Neural crest cell (in vitro differentiated cells): ENCODE measurements at places on chromosomes 6 and 20.

DNA sequence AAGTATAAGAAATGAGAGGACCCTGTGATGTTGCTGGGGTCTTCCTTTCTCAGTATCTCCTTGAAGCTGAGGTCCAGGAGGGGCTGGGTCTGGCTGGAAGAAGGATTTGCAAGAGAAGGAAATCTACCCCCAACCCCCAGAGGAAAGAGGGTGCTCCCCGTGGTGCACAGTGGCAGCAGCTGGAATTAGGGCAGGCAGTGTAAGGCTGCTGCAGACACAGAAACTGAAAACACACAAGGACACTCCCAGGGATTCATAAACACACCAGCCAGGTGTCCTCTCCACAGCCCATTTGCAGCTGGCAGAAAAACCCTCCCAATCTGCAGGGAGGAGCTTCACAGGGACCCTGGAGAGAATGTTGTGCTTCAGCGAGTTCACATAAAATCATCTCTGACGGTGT lies 297.2 kb downstream of the CDH26 start:
- no peak for DNase-seq

- no peak for DNase-seq
Measured at GRCh38 chr6:43847741-43848630, 78.0 kb downstream of the VEGFA start.

- DNase-seq: no peak
Measured at GRCh38 chr20:58448958-58449357, 59.9 kb downstream of the VAPB start.

GRCh38 chr6:17630511-17631073 lies 30.5 kb downstream of the FAM8A1 start:
- DNase-seq: no peak

GRCh38 chr6:127119102-127120022 lies 891 bp downstream of the RSPO3 start:
- peak; percentile 18 for DNase-seq

GRCh38 chr20:5430670-5431069 lies 113.9 kb upstream of the PROKR2 start:
- DNase-seq: no peak

DNA sequence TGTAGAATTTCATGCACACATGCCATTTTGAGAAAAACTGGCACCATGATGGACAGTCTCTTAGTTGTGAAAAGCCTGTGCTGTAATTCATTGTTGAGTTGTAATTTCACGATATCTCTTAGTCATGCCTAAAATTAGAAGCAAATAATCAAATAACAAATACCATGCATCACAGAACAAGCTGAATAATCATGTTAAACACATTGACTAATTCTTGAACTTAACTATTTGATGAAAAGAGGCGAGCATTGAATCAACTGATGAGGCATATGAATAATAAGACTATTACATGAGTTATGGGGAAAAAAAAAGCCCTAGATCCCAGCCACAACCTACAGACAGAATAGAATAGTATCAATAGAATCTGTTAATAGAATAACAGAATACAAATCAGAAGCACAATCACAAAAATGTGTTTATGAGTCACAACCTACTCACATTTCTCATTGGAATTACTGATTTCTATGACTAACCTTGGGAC lies 14.2 kb upstream of the RNF217 start:
- no peak for DNase-seq

- DNase-seq: no peak
Measured at GRCh38 chr6:39203436-39204159, 25.7 kb downstream of the KCNK5 start.

DNA sequence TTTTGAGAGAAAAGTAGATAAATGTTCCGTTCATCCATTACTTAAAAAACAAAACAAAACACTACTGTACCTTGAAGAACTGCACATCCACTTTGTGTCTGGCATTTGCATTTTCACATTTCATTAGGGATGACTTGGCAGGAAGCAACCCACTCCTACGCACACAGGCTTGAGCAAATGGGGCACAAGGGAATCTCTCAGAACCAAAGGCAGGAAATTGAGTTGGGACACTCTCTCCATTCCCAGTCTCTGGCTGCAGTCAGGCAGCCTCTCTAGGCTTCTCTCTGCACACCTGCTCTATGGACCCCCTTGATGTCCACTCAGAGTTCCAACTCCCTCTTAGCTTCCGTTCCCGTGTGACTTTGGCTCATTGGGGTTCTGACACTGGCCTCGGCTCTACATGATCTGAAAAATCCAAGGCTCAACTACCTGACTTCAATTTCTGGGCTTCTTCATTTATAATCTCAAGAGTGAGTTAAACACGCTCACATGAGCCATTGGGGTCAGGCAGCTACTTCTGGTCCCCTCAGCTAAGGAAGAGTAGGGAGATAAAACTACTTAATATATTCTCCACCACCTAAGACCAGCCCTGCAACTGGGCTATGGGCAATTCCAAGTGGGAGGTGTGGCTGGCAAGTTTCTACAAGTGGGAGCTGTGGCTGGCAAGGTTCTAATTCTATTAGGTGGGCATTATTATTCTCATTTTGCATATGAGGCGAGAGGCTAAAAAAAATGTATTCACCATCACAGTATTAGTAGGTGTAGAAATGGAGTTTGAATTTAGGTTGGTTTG lies 251.9 kb downstream of the SOD2 start:
- DNase-seq: no peak

DNA sequence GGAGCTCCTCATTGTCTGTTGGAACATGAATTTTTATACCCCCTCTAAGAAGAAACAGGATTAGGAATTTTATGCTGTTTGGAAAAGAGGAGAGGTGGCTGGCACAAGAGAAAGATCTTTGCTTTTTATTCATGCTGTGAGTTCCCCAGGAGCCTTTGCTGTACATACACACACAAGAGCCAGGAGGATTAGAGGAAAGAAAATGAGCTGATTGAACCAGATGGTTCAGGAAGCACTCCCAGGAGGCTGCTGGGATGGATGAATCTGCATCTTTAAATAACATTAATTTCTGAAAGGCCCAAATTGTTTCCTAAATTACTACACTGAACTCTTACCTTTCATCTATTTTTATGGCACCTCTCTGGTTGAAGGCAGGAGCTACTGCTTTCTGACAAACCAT lies 20.1 kb upstream of the TCP11 start:
- DNase-seq: no peak

DNA sequence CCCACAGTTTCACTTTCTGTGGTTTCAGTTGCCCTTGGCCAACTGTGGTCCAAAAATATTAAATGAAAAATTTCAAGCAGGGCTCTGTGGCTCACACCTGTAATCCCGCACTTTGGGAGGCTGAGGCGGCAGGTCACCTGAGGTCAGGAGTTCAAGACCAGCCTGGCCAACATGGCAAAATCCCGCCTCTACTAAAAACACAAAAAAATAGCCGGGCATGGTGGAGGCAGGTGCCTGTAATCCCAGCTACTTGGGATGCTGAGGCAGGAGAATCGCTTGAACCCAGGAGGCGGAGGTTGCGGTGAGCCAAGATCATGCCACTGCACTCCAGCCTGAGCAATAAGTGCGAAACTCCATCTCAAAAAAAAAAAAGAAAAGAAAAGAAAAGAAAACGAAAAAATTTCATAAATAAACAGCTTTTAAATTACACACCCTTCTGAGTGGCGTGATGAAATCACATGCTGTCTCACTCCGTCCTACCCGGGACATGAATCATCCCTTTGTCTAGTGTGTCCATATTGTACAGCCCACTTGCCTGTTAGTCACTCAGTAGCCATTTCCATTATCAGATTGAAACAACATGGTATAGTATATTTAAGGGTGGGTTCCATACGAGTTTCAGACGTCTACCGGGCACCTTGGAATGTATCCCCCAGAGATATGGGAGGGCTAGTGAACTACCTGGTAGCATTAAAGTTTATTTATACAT lies 11.7 kb downstream of the PTPRK start:
- DNase-seq: no peak

- no peak for DNase-seq
Measured at GRCh38 chr20:50481741-50482140, 28.4 kb upstream of the PTPN1 start.

- no peak for DNase-seq
Measured at GRCh38 chr6:43308101-43308989, at the start of gene CRIP3. CRIP3 (minus strand) TSS chr6:43308826; CDS start chr6:43308792, 34 bp downstream.

DNA sequence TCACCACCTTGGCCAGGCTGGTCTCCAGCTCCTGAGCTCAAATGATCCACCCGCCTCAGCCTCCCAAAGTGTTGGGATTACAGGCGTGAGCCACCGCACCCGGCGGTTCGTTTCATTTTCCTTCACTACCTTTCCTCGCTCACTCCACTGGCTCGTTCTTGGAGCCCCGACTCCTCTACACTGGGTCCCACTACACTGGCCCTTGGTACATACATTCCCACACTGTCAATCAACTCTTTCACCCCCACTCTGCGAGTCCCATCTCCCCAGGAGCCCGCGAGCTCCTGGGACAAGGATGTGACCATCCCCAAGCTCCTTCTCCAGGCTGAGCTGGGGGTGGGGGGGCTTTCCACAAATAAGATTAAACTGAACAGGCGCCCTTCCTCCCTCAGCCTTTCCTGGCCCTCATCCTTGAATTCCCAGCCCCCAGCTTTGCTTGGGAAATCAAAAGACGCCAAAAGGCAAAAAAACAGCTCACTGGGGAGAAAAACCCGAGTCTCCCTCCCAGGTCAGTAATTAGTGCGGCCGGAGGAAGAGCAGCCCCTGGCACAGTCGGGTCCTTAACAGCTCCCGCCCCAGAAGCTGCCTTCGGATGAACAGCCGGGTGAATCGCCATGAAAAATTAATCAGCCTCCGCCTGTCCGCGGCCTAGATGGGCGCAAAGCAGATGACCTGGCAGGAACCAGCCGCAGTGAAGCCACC lies 42.8 kb upstream of the LY86 start:
- no peak for DNase-seq
